IPS DF 19.7 (cell line): ENCODE measurements at places on chromosomes 7 and 10.
A peak's percentile ranks its signal among the peaks of the same experiment; 100 is the strongest.

- peak; percentile 69 for DNase-seq
Observed at GRCh38 chr7:107742678-107743566, 1.0 kb upstream of the CBLL1 start.

GRCh38 chr7:157998884-157999552 lies 588.6 kb downstream of the PTPRN2 start:
- DNase-seq, result no peak

- no peak for DNase-seq
Observed at GRCh38 chr10:63711867-63712716, 190.9 kb downstream of the REEP3 start.

DNA sequence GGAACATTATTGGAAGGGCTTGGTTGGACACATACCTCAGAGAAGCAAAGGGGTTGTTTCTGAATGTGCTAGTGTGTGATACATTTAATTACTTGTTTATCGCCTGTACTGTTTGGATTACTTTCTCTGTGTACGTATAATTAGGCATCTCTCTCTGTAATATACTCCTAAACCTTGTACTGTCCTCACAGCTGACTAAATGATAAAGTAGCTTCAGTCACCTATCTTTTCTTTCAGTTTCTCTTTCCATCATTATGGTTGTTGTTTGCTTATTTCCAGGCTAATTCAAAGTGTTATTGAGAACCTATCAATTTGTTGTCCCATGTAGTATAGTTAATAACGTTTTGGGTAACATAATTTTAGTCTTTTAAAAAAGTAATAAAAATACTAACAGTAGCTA lies 34.0 kb downstream of the MXI1 start:
- no peak for DNase-seq

GRCh38 chr10:95809370-95810197 lies 53.6 kb downstream of the ENTPD1 start:
- no peak for DNase-seq

DNA sequence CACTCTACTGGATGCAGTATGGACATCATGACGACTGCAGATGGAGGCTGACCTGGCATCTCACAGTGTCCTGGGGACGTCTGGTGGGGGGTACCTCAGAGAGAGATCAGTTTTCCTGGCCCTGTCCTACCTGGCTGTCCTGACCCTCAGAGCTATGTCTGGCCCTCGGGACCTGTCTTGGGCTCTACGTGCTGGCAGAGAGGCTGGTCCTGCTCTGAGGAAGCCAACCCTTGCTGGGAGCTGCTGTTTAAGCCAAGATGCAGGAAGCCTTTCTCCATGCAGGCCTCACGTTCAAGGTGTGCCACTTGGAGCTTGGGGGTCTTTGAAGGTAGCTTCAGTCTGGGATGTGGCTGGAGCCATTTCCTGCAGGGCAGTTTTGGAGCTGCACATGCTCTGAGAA lies 42.1 kb upstream of the CXCL12 start:
- DNase-seq, result no peak

DNA sequence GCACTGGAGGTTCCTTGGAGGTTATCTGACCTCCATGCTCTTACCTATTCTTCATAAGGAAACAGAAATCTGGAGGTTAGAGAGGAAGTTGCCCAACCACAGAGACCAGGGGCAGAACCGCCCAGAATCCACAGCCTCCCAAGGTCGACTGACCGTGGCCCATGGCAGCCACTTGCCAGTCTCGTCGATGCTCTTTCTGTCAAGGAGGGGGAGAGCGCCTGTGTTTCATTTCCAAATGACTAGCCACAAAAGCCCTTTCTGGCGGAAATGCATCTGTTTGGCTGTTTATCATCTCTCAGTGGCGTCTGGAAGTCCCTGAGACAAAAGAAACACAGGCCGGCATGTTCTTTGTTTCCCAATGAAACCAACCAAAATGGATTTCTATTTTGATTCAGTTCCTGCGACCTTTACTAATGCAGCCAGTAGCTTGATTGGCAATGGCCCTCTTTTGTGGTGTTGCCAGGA lies 2.9 kb downstream of the RAMP3 start:
- DNase-seq, result no peak

GRCh38 chr10:2120746-2121145 lies 383.4 kb upstream of the ADARB2 start:
- no peak for DNase-seq

- DNase-seq, result no peak
Observed at GRCh38 chr10:86257683-86258082, 108.9 kb downstream of the GRID1 start.

- no peak for DNase-seq
Observed at GRCh38 chr7:47730142-47730541, 148.2 kb upstream of the TNS3 start.

DNA sequence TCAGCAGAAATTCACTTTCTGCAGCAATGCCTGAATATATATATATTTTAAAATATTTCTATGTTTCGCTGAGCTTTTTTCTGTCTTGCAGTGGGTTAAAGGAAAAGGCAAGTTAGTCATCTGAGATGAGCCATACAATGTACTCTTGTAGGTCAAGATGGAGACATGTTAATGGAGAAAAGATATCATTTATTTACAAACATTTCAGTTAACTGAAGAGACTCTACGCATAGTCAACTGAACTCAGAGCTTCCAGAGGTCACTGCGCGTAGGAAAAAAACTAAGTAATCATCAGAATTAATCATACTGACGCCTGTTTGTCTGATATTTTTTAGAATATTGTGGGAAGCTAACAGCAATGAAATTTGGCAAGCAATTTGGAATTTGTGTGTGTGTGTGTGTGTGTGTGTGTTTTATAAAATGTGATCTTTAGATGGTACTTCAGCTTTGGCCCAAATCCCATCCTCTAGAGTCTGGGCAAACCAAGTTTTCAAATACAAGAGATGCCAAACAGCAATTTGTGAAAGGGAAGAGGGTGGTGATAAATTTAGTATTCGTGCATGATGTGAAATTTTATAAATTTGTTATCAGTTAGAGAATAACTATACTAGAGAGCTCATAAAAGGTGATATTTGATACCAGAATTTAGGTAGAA lies 193.9 kb upstream of the AGR3 start:
- no peak for DNase-seq

GRCh38 chr10:123742751-123743440 lies 76.7 kb downstream of the GPR26 start:
- no peak for DNase-seq

- no peak for DNase-seq
Observed at GRCh38 chr7:82122275-82122674, 321.3 kb downstream of the CACNA2D1 start.

- DNase-seq, result no peak
Observed at GRCh38 chr7:99579281-99579955, 18.6 kb upstream of the TMEM225B start.

DNA sequence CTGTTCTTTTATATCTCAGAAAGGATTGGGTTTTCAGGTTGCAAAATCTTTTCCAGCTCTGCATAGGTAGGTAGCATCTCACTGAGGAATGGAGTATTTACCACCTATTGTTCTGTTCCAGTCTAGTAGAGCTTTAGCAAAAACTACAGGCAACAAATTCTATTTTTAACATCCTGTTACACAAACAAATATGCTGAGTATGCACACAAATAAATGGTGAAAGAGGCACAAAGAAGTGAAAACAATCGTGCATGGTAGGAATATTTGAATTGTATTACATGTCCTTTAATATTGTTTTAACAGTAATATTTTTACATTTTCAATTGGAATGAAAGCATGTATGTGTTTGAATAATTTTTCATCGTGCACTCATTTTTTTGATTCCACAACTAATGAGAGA lies 14.5 kb upstream of the MIOS start:
- DNase-seq, result no peak

DNA sequence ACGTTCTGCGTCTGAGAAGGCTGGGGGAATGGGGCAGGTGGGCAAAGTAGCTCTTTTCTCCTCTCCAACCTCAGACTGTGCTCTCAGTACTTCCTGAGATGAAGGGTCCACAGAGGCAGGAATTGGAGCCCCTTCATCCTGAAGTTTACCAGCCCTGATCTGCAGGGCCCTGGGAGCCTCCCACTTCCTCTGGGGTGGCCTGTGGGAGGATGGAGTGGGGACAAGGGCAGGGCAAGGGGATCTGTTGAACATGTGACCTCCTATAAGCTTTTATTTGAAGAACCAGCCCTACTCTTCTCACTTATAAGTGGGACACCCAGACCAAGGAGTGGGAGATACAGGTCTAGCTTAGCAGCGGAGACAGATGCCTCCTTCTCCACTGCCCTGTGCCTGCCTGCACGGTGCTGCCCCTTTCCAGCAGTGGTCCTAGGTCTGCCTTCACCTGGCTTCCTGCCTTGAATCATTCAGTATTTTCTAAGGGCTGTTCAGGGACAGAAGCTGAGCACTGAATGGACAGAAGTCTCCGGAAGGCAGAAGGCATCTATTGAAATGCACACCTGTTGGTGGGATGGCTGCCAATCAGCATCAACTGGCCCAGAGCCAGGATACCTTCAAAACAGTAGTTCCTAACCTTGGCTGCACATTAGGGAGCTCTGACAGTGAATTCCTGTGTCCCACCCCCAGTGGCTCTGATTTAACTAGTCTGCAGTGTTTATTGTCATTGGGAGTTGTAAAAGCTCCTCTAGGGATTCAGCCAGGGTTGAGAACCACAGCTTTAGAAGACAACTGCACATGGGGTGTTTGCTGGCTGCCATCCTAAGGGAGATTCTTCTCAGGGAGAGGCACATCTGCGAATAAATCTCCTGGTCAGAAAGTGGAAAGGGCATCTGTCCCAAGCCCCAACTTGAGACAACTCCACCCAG lies 2.7 kb upstream of the ARHGAP22 start:
- DNase-seq, result no peak

- no peak for DNase-seq
Observed at GRCh38 chr10:90965720-90966119, 44.8 kb upstream of the ANKRD1 start.

GRCh38 chr7:158997110-158997453 lies 140.7 kb downstream of the DYNC2I1 start:
- DNase-seq, result no peak

GRCh38 chr10:5944389-5945189 lies 32.8 kb downstream of the IL15RA start:
- DNase-seq, result no peak

DNA sequence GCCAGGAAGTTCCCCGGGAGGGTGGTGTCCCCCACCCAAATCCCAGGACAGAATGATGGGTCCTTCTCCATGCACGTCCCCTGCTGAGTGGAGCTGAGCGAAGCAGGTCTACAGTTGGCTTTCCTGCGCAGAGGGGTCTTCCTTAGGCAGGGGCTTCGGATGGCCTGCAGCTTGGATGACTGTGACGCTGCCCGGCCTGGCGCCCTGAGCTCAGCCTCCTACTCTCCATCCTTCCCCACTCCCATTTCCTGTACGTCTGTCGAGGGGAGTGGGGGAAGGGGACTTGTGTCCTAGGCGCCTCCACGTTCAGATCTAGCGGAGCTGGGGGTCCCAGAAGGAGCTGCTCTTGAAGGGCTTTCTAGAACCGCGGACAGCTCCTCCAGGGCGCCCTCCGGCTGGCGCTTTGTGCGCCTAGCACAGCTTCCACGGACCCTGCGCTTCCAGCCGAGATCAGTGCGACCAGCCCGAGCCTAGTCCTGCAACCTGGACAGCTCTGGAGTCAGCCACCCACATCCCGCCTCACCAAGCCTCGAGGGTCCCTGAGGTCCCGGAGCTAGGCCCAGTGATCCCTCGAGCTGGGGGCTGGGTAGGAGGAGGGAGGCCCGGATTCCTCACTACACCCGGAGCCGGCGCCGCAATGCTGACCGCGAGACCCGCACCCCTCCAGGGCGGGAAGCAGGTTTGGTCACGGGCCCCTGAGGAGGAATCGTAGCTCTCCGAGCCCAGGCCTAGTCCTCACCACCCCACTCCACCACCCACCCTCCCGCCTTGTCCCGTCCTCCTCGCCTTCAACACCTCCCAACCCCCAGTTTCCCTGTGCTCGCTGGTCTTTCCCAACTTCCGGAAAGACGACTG lies 1.9 kb downstream of the GRID1 start:
- peak; percentile 38 for DNase-seq

DNA sequence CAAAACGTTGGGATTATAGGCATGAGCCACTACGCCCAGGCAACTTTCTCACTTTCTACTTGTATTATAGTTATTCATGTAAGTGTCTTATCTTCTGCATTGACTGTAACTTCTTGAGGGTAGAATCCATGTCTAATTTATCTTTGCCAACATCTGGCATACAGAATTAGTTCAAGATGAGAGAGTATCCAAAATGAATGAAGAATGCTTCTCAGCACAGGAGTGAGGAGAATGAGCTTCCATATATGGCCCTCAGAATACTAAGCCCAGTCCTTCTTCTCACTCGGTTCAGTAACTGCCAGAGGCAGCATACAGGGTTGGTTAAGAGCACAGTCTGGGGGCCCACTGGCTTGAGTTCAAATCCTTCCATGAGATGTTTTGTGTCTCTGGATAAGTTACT lies 75.0 kb upstream of the LRRC17 start:
- no peak for DNase-seq

DNA sequence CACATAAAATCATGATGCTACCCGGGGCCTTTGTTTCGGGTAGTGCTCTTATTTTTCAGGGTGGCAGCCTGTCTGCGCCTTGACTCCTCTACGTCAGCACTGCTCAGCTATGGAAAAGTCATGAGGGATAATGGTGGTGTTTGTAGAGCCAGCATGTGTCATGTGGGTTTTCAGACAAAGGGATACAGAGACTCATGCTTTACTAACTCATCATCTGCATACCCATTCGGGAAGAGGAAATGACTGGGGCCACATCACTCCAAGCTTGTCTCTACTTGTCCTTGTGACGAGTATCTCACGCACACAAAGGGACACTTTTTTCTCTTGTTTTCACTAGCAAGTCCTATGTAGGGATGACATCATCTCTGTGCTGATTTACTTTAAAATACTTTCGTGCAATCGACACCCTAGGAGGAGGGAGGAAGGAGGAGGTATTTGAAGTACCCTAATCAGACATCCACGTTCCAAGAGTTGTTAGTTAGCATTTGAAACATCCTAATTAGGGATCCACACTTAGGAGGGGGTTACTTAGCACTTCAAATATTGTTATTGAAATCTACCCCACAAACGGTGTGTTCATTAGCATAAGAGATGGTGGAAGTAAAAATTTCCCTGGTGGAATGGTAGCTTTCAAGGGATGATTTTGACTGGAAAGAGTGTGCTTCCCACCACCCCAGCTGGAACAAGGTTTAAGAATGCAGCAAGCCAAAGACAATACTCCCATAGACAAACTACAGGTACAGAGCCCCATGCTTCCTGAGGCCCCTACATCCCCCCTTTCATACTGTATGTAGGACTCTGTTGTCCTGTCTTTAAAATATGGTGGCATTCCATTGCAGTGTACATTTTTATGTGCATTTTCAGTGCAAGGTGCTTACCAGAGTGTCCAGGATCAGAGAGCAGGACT lies 52.0 kb downstream of the THNSL1 start:
- DNase-seq, result peak; percentile 50

- DNase-seq, result no peak
Observed at GRCh38 chr7:26850193-26850651, 14.2 kb downstream of the SKAP2 start.

GRCh38 chr10:116201670-116202430 lies 71.2 kb downstream of the GFRA1 start:
- DNase-seq, result no peak

DNA sequence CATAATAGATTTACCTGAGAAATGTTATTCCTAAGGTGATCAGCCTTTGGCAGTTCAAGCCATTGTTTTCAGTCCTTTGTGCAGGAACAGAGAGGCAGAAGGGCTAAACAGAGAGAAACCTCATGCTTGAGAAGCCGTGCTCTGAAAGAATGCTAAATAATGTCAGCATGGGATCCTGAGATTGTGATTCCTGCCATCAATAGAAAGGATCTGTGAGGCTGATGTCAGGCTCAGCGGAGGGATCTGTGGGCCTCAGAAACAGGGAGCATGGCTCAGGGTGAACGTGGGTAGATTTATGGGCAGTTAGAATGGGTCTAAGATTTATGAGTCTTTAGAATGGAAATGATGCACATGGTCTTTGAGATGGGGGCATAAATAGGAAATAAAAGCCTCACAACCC lies 439.2 kb upstream of the IGFBP3 start:
- DNase-seq, result no peak

GRCh38 chr10:122521011-122521410 lies 39.5 kb upstream of the DMBT1 start:
- DNase-seq, result no peak
